T follicular helper cell (primary cell): ENCODE measurements at places on chromosomes 7 and 10.

DNA sequence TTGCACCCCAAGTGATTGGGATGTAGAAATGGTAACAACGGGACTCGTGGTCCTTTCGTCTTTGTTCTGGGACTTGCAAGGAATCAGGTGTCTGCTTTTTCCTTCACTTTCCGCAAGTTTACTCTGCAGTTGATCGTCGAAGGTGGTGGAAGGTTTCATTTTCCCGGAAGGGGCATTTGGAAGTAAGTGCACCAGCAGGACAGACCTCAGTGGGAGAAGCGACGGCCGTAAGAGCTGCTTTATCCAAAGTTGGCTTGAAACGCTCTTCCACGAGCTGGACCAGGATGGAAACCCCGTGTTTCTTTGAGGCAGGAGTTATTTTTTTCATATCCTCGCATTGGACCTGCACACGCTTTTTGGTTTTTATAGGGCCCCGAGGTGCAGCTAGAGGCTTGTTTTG lies 1.2 kb downstream of the BRI3 start:
- DNase-seq: no peak

GRCh38 chr10:11091517-11092102 lies 73.9 kb downstream of the CELF2 start:
- DNase-seq: no peak

DNA sequence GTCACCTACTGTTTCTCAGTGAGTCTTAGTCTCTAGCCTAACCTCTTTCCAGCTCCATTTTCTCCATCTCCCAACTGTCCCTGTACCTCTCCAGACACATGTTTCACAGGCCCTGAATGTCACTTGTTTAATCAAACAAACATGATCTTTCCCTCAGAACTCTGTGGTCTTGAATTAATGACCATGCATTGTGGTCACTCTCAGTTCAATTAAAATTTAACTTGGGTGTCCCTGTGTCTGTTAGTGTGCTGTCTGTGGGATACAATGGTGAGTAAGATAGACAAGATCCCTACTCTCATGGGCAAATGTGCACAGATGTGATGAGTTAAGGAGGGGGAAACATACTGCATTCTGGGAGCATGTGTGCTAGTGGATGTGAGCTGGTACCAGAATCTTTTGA lies 65.0 kb downstream of the RBM33 start:
- DNase-seq: no peak

DNA sequence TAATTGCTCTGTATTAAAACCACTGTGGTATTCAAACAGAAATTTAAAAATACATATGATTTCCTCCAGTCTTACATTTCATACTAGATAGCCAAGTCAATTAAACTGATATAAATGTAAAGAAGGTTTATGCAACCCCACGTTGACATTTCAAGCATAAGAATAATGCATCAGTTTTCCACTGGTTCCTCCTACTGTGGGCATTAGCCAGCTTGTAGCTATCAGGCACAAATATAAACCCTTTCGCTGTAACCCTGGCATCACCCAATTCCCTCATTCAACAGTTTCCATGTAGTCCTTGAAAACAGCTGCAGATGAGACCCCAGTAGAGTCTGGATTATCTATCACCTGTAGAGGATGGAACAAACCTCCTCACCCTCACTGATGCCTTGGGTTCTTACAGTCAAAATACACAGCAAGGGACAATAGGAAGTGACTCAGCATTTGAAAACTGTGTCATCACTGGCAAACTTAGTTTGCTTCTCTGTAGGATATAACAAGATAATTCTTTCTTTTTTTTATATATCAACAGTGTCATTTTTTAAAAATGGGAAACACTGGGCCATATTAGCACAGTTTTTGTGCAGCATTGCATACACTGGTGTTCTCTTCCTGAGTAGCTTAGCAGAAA lies 113.0 kb downstream of the PDE1C start:
- DNase-seq: no peak

DNA sequence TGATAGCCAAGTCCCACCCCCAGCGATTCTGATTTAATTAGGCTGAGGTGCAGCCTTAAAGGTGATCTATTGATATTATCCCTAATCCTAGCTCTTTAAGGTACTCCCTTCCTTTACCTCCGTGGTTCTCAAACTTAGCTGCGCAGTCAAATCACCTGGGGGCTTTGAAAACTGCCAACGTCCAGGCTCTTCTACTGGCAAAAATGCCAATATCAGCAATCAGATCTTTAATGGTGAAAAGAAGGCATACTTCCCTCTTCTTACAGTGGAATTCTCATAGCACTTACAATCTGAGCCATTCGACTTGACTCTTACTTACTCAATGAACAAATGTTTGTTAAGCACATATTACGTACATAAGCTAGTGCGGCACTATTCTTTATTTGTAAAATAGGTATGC lies 704 bp upstream of the SLC35B4 start:
- no peak for DNase-seq

DNA sequence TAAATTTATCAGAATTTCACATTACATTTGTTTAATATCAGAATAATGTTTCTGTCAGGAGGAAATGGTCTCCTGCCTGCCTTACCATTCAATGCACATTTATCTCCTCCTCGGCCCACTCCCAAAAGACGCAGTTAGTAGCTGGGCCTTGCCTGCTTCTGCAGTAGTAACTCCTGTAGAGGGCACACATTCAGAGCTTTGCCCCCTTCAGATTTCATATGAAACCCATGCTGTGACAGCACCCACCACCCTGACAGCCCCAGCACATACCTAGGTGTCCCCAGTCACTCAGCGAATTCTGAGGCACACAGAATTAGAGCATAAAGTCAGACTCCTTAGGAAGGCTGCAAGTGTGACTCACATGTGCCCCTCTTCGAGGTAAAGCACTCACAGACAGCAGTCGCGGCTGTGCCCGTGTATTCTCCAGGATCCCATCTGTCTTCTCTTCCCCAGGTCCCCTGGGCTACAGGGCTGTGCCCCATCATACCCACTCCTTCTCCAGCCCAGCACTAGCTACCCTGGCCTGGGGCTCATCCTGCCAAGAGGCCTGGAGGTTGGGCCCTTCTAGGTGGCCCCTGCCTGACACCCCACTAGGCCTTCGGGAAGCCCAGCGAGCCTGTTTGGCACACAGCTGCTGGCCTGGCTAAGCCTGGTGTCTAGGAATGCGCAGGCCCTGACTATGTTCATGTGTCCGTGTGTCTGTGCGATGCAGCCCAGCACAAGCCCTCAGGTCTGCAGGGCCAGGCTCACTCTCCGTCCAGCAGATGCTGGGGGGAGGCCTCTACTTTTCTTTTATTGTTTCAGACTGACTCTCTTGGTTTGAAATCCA lies 4.7 kb upstream of the DEPP1 start:
- no peak for DNase-seq

DNA sequence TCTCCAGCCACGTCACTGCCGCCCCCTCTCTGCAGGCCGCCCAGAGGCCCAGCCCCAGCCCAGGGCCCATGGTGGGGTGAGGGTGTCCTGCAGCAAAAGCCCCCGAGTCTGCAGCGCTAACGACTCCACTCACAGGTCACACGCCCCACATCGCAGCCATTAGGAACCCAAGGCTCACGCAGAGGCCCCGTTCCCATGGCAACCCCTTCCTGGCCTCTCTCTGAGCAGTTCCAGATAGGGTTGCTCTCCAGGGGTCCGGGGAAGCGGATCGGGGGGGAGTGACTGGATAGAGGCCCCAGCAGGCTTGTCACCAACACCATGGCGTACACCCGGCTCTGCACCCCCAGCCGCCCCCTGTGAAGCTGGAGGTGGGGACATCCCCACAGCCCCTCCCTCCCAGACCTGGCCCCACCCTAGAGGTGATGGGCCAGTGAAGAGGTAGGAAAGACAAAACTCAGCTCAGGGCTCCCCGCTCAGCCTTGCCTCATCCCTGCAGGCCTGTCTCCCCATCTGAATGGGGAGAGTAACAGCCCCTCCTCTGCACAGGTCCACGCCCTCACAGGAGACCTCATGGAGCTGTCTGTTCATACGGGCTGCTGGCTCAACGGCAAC lies 41.2 kb downstream of the TNRC18 start:
- no peak for DNase-seq

DNA sequence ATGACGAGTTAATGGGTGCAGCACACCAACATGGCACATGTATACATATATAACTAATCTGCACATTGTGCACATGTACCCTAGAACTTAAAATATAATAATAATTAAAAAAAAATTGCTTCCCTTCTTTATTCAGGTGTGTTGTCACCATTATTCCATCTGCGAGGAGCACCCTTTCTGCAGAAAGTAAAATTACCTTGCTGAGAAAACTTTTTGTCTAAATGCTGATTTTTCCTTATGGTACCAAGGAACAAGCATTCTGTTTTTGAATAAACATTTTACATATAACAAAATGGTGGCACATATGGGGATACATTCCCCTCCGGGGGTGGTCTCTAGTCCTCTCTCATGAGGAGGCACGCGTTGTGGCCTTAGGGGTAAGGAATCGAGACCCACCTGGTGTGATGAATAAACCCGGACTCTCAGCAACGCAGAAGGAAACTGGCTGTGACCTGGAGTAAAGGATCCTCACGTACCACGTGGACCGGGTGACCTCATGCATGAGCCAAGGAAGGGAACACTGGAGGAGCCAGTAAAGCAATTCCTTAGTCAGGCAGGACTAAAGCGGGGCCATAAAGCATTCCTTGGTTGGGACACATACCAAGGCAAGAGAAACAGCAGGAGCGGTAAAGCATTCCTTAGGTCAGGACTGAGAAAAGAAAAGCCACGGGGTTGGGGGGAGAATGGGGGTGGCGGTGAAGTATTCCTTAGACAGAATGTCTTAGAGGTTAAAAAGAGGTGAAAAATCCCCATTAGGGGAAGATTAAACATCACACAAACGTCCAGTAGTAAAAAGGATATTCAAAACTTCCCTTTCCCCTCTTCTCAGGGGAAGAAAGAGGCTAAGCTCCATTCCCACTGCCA lies 20.8 kb upstream of the OPTN start:
- no peak for DNase-seq

DNA sequence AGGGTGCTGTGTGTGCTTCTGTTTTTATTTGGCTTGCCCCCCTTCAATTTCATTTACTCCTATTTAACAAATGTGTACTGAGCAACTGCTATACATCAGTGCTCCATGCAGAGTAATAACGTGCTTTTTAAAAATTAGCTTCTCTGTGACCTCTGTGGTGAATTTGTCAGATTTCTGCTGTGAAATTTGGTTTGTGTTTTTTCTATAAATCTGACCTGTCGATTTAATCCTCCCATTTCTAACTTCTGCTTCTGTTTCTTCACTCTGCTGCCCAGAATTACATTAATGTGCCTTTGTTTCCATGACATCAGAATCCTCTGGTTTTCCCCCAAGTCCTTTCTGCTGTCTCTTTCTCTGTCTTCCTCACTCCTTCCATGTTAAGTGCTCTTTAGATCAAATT lies 123.8 kb upstream of the CACNA2D1 start:
- DNase-seq: no peak

DNA sequence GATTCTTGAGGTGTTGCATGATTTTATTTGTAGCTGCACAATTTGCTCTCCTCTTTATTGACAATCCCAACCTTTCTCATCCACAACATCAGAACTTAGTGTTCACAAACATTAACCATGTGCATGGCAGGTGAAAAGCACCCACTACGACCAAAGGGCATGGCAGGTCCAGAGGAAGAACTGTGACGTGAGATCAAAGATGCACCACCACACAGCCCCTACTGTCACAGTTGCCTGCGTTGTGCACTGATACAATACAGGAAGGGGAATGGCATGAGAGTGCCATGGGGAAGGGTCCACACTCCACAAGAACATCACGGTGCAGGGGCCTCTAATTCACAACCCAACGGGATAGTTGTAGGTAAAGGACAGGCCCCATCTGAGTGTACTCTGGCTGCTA lies 217.1 kb upstream of the PFKP start:
- DNase-seq: no peak

GRCh38 chr7:134031835-134032617 lies 95.1 kb upstream of the LRGUK start:
- no peak for DNase-seq
